ENCODE measurements at places on chromosomes 11 and 22.
A peak's percentile ranks its signal among the peaks of the same experiment; 100 is the strongest.

- DNase-seq: no peak
These were observed 45.8 kb downstream of the PPFIBP2 start for GRCh38 chr11:7559398-7560283.

DNA sequence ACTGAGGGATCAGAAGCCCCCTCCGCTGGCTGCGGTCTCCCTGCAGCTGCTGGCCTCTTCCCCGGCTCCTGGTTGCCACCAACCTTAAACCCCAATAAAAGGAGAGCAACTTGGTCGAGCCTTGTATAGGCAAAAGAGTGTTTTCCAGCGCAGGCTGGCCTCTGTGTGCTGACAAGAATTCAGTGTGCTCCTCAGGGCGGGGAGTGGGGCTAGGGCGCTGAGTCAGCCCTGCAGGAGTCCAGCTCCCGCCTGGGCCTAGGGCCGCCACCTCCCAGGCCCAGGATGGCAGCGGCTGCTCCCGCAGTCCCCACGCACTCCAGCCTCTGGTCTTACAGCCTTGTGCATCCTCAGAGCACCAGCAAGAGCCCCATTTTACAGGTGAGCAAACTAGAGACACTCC is at the start of gene SHISAL1:
SHISAL1 (minus strand) TSS at position 186 of the 400 bp plus-strand sequence. CDS start 12,006 bp downstream, outside the sequence.
- DNase-seq: no peak

- no peak for DNase-seq
These were observed 7.7 kb downstream of the LINC01488 start for GRCh38 chr11:69489031-69489745.

GRCh38 chr11:20293992-20294391 is 69.5 kb upstream of the HTATIP2 start:
- DNase-seq: no peak

DNA sequence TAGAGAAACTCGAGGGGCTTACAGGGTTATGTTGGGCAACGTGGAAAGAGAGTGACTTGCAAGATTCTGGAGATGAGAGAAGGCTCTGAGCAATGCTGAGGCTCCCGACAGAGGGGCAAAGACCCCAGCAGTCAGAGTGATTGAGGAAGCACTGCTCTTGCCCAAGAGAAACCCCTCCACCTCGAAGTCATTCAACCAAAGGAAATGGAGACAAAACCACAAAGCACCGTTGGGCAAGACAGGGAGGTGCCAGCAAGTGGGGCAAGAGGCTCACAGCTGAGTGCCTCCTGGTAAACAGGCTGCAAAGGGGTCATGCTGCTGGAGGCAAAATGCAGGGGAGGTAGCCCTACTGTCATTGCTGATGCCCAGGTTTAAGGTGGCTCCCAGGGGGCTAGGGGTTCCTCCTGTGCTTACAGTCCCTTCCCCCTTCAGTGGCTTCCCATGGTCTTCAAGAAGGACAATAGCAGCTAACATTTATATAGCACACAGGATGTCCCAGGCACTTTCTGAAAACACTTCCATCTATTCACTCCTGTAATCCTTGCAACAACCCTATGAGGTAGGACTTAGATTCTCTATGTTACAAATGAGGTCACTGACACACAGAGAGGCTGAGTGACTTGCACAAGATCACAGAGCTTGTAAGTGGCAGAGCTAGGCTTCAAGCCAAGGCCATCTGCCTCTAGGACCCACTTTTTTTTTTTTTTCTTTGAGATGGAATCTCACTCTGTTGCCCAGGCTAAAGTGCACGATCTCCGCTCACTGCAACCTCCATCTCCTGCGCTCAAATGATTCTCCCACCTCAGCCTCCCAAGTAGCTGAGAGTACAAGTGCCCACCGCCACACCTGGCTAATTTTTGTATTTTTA is 18.1 kb upstream of the MYH9 start:
- DNase-seq: no peak

GRCh38 chr11:120057595-120058581 is 80.0 kb downstream of the TRIM29 start:
- no peak for DNase-seq

DNA sequence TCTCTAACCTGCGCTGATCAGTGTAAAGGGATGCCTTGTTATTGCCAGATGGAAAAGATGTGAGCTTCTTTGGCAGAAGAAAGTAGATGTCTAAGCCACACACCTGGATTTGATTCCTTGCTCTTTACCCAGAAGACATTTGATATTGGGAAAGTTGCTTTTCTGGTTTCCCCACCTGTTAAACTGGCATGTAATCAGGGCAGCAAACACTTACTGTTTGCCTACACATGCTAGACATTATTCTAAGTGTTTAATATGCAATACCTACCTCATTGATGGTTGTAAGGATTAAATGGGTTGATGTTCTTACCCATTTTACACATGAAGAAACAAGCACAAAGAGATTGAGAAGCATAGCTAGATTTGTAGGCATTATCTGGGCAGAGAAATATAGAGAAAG is 16.6 kb downstream of the ASRGL1 start:
- no peak for DNase-seq

- no peak for DNase-seq
These were observed 82.6 kb downstream of the ADAMTS15 start for GRCh38 chr11:130531061-130531460.

DNA sequence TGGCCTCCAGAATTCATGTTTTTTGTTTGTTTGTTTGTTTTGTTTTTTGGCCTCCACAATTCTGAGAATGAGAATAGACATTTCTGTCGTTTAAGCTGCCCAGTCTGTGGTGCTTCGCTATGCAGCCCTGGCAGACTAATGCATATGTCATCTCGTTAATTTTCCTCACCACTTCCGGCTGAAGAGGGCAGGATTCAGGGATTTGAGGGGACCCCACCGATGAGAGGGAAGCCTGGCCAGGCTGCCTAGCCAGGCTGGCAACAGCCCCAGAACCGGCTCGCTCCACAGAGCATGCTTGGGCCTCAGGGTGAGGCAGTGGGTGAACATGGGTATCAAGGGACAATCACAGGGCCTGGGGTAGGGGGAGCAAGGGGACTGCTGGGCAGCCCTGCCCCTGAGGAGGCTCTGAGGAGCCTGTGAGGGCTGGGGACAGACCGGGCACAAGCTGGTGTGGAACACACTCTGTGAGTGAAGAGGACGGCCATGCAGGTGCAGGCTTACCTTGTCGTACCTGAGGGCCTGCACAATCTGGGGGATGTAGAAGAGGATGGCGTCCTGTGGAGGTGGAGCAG is 47.8 kb upstream of the SERPIND1 start:
- no peak for DNase-seq

DNA sequence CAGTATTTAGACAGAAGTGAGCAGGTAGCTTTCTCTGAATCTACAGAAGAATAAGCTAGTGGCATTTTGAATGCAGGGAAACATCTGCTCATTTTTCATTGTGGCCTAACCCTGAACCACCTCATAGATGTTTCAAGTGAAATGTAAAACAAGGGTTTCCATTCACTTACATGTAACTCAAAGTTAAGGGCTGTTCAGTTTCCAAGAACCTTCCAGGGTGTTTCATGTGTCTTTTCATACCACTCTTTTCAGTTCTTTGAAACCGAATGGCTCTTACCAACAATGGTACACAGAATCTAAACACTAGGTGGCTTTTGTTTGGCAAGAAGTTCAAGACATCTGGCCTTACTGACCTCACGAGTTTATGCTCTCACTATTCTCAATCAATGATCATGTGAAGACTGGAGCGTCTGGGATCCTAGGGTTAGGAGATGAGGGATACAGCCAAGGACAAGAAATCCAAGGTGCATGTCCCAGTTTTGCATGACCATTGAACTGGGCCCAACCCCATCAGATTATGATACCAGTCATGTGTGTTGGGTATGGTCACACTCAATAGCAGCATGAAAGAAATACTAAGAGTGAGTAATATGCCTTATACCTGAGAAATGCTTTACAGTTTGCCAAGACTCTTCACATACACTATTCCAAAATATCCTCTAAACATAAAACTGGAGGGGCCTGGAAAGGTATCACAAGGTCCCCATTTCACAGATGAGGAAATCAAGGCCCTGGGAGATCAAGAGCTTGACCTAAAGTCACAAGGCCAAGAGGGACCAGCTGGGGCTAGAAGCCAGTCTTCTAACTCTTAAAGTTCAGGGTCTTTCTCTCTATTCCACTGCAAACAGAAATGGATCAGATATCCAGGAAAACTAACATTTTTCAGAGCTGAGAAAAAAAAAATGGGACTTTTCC is 92.7 kb downstream of the ETS1 start:
- DNase-seq: no peak

- DNase-seq: no peak
These were observed 1054.4 kb downstream of the TBC1D22A start for GRCh38 chr22:47816863-47817210.

- no peak for DNase-seq
These were observed 14.6 kb downstream of the SIAE start for GRCh38 chr11:124658986-124659385.

GRCh38 chr11:70471254-70471653 is 72.9 kb downstream of the CTTN start:
- peak; percentile 32 for DNase-seq

- DNase-seq: no peak
These were observed 142.3 kb downstream of the OR4C45 start for GRCh38 chr11:50174975-50175374.

DNA sequence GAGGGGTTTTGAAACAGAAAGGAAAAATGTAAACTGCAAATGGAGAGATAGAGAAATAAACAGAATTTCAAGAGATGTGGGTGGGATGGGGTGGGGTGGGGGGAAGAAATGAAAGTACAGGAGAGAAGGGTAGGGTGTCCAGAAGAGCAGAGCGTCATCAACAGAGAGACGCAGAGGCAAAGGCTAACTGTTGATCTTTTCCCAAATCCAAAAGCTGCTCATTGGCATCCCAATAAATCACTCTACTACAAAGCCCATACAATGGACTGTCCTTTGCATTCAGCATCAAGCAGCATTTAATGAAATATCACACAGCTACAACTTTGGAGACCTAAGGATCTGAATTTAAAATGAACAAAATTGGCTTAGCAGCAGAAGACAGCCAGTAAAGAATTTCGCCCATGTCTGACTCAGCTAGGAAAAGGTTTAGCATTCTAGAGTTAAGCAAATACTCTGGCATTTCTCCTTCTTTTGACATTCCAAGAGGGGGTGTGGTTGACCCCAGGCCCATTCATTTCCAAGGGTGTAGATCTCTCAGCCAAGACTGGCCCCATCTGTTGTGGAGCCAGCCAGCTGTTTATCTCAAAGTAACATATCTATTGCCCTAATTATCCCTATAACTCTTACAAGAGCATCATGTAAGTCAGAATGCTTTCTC is 1.5 kb downstream of the RAB30 start:
- DNase-seq: no peak

GRCh38 chr11:45259592-45259991 is 26.5 kb downstream of the SYT13 start:
- peak; percentile 62 for DNase-seq

- DNase-seq: no peak
These were observed 69.6 kb downstream of the WNT7B start for GRCh38 chr22:45907378-45907777.

GRCh38 chr22:27149921-27150543 is 492.6 kb downstream of the MIAT start:
- DNase-seq: no peak

DNA sequence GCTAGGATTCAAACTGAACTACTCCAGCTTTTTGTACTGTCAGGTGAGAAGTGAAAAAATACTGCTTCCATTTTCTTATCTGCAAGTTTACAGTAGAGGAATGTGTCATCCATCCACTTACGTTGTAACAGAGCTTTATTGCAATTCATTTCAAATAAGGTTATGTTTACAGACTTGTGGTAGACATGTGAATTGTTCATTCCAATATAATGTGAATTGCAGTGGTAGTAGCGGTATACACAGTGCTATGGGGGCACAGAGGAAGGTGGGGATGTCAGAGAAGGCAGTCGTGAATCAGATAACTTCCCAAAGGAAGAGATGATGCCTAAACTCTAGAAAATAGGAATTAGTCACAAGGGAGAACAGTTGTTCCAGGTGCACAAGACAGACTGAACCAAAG is 42.5 kb downstream of the CEP57 start:
- no peak for DNase-seq

DNA sequence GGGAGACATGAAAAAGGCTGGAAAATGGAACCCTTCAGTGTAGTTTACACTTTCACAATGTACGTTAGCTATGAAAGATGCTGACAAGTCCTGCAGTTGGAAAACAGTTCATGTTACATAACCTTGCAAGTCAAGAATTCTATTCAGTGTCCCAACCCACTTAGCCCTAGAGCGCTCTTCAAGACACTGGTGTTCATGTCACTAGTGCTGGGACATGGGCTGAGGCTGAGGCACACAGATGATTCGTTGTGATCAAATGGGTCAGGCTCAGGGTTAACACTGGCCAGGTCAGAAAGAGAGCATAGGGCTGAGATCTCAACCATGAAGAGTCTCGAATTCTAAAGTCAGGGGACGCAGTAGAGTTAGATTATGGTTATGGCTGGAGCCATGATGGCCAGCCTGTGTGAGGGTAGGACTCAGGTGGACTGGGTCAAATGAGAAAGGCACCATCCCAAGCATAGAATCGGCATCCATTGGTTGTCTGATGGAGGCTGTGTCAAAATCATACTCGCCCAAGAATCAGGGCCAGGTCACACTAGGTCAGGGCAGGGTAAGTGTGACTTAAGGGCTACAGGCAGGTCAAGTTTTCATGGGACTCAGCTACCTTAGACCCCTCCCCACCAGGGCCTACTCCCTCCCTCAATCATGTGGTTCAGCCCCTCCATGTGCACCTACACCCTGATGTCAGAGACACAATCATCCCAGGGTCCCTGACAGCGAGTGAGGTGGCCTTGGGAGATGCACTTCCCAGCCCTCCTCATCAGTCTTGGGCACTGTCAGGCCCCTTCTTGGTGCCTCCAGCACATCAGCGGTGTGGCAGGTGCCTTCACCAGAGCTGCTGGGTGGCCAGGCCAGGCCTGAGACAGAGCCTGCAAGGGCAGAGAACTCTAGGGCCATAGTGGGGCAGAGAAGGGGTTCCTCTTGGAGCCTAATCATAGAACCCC is 20.2 kb downstream of the IGLL5 start:
- no peak for DNase-seq

DNA sequence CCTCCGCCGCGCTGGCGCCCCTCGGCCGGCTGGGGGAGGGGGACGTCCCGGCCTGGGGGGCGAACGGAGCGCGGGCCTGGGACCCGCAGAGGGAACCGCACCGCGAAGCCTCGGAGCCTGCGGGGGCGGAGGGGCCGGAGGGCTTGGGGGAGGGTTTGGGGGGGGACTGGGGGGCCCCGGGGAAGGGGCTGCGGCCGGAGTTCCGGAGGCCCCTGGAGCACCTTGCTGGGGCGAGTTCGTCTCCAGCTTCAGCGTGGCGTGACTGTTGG is 261 bp upstream of the SCT start:
- DNase-seq: no peak

DNA sequence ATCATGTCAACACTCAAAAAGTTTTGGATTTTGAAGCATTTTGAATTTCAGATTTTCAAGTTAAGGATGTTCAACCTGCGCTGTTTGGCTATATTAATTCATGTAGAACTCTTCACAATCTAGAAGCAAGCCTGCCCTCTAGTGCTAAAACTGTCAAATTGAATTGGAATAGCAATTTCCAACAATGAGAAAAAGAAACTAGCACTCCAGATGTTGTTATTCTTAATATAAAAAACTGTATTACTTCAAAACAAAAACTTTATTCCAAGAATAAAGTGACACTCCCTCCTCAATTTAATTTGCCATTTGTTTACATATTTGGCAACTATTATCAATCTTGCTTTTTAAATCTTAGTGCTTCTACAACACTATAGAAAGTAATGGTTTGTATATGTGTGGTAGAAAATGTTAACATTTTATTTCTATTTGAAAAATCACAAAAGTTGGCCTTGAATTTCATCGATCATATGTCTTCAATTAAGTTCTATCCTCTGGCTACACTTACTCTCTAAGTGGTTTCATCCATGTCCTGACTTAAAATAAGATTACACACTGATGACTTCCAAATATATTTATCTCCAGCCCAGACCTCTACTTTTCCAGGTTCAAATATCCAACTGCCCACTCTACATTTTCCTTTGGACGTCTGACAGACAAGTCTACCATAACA is 36.6 kb downstream of the DCUN1D5 start:
- DNase-seq: no peak
